Neuronal stem cell (in vitro differentiated cells): ENCODE measurements at places on chromosomes 11 and 22.

DNA sequence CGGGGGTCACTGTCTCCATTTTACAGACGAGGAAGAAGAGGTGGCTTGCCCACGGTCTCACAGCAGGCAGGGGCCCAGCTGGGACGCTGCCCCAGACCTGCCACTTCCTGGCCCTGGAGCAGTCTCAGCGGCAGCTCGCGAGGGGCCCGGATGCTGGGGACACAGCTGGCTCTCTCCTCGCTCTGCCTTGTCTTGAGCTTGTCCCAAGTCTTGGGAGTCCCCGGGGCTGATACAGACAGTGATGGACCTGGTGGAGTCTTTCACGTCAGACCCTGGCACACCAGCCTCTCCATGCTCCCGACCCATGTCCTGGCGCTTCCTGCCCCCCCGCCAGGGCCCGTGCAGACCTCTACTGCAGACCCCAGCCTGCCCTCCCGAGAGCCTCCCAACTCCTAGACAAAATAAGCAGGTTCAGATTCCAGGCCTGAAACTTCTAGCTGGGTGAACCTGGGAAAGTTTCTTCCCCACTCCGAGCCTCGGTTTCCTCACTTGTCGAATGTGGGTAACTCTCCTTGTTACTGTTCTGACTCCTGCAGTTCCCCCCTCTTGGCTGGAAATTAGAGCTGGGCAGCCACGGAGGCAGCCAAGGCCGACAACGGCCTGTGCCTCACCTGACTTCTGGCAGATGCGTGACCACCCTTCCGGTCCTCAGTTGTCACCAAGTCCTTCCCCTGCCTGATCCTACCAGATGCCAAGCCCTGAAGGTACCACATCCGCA is 145.4 kb downstream of the CACNA1I start:
- no peaks in the 10 kb centered on the region for H3K36me3 ChIP-seq
- H3K4me1 ChIP-seq = peaks cover 31% of the 10 kb centered on the region
- no peak for DNase-seq
- peaks cover 6% of the 10 kb centered on the region for H3K27me3 ChIP-seq
- H3K27ac ChIP-seq = no peak overlapping the region

DNA sequence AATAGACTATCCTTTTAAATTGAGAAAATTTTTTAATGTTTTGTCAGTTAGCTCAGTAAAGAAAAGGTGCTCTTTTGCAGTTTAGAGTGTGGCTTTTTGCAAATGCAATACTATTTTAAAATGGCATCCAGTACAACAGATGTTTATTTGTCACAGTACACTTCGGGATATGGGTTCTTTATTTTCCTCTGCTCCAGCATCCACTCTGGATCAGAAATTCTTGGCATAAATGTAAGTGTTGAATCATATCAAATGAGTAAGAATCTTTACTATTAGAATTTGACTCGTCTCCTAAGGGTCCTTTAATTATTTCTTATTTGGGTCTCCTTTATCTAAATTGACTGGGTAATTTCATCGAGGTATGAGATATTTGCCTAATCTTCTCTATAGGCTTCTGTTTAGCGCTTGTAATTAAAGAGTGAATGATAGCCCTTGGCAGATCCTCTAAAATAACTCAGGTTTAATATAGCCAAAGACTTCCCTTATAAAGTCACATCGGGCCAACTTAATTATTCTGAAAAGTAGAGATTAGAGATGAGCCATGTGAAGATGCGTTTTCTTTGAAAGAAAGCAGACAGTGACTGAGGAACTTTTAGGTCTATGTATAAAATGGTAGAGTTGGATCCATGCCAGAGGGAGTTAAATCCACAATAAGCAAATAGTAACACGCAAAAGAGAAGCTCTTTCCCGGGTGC is 132.7 kb downstream of the CASP12 start:
- H3K27me3 ChIP-seq = no peaks in the 10 kb centered on the region
- no peaks in the 10 kb centered on the region for H3K4me1 ChIP-seq
- DNase-seq = no peak
- H3K4me3 ChIP-seq = no peak overlapping the region

DNA sequence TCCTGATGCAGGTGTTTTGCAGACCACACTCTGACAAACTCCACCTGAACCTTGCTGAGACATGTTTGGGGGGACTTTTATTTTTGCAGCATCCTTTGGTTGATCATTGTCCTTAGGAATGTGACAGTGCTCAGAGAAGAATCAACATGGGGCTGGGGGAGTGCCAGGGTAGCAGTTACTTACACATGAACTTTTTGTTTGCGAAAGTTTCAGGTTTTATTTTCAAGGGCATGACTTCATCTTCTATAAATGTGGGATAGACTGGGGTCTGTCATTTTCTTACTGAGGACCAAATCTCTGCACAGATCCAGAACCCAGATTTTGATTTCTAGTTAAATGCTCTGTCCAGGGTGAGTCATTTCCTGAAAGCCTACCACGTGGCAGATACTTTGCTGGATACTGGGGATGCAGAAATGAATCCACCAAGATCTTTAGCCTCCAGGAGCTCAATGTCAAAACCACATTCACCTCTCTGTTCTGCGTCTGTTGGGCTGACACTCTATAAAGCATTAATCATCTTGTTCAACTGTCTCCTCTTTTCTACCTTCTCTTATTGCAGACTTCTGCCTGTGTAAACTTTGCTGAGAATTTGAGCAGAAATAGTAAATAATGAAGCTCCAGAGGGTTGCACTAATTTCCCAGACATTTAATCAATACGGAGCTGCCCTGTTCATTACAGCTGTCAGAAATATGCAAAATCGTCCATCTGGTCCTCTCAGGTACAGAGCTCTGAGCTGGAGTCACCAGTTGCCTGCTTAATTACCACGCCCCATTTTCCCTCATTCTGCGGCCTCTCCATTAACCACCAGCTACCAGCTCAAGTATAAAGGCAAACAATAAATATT is 387.9 kb downstream of the MIAT start:
- no peak for DNase-seq
- no peaks in the 10 kb centered on the region for H3K27me3 ChIP-seq
- no peaks in the 10 kb centered on the region for H3K36me3 ChIP-seq
- H3K4me3 ChIP-seq = no peak overlapping the region
- no peak overlapping the region for H3K27ac ChIP-seq
- peaks cover 6% of the 10 kb centered on the region for H3K4me1 ChIP-seq

- no peak overlapping the region for H3K27ac ChIP-seq
- peaks cover 3% of the 10 kb centered on the region for H3K4me1 ChIP-seq
- H3K4me3 ChIP-seq = no peak overlapping the region
- DNase-seq = no peak
- H3K27me3 ChIP-seq = no peaks in the 10 kb centered on the region
- no peaks in the 10 kb centered on the region for H3K36me3 ChIP-seq
Observed at GRCh38 chr22:33867118-33867866, 53.0 kb downstream of the LARGE1 start.

DNA sequence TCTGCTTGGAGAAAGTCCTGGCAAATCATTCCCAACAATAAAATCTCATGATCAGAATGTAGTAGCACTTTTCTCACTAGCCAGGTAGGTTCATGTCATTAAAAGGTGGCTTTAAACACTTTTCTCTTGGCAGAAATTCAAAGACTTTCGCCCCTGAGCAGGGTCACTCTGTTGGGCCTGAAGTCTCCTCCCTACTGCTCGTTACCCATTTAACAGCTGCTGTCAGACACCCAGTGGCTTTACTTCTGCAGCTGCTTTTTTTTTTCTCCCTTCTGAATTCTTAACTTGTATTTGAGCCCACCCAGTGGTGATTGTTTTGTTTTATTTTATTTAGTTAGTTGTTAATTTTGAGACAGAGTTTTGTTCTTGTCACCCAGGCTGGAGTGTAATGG is 25.0 kb downstream of the ARHGAP8 start:
- no peak overlapping the region for H3K4me3 ChIP-seq
- DNase-seq = no peak
- H3K36me3 ChIP-seq = no peaks in the 10 kb centered on the region
- no peak overlapping the region for H3K27ac ChIP-seq
- H3K4me1 ChIP-seq = no peaks in the 10 kb centered on the region
- H3K27me3 ChIP-seq = no peaks in the 10 kb centered on the region

DNA sequence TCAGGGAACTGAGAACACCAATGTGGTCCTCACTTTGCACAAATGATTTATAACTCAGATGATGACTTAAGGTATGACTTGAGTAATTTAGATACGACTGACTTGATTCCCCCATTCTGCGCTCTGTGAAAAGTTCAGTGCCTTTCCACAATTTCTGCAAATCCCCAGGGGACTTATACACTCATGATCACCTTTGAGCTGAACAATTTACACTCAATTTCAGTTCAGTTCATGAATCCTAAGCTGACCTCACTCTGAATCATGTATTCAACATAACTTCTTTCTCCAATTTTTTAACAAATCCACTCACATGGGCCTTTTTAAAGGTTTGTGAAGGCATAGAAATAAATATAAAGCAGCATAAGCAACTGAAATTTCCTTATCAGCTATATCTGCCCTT is 274.2 kb downstream of the FAM76B start:
- no peaks in the 10 kb centered on the region for H3K27me3 ChIP-seq
- peaks cover 4% of the 10 kb centered on the region for H3K4me1 ChIP-seq
- no peak overlapping the region for H3K27ac ChIP-seq
- no peak overlapping the region for H3K4me3 ChIP-seq
- DNase-seq = no peak

GRCh38 chr11:79039122-79039521 is 401.7 kb downstream of the TENM4 start:
- H3K27me3 ChIP-seq = no peaks in the 10 kb centered on the region
- no peak for DNase-seq
- H3K27ac ChIP-seq = no peak overlapping the region
- no peak overlapping the region for H3K4me3 ChIP-seq

DNA sequence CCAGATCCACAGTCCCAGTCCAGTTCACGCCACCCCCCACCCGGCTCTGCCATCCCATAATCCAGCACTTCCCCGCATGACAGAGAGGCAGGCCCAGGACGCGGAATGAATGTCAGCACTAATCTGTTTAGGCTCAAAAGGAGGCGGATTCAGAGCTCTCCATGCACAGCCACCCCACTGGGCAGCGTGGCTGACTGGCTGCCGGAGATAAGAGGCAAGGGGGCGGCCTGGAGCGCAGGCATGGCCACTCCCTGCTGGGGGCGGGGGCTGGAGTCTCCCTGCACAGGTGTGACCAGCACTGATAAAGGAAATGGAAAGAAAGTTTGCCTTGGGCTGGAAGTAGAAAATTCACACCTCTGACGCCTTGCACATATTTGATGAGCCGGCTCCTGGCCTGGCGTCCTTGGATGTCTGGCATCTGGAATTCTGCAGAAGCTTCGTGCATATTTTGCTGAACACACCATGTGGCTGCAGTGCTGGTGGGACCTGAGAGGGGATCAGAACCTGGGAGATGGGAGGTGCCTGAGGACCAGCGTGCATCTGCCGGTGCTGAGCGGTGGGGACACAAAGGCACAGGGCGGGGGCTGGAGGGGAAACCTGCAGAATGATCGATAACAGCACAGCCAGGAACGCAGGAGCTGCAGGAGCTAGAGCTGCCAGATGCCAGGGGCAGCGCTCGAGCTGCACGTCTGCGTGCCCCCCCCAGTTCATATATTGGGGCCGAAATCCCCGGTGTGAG is 344.4 kb downstream of the CTTN start:
- peaks cover 20% of the 10 kb centered on the region for H3K4me1 ChIP-seq
- no peak overlapping the region for H3K4me3 ChIP-seq
- no peaks in the 10 kb centered on the region for H3K36me3 ChIP-seq
- H3K27me3 ChIP-seq = no peaks in the 10 kb centered on the region
- DNase-seq = peak; percentile 60

DNA sequence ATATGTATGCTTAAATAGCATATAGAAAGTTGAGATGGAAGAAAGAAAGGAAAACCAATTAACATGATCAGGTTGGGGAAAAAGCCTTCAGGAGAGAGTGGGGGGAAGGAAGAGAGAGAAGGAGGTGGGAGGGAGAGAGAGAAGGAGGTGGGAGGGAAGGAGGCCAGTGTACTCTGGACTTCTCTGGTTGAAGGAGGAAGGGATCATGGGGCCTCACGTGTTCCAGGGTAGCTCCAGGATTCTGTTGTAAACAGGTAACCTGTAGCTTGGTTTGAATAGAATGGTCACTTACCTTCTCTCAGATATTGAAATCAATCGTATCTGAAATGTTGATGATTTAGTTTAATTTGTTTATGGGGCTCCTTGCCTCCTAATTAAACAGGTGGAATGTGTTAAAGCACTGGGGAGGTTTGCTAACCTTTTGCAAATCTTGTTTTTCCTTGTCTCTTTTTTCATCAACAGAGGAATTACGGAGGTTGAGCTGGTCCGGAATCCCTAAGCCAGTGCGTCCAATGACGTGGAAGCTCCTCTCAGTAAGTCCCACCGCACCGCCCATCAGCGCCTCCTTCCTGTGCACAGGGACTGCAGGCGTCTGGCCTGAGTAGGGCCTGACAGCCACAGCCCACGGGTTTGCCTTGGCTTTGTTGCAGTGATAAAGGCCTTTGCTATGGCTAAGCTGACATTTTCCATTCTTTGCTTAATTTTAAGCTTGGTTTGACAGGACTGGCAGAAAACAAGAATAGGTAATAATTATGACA is 115.9 kb downstream of the TBC1D22A start:
- DNase-seq = no peak
- no peak overlapping the region for H3K27ac ChIP-seq

DNA sequence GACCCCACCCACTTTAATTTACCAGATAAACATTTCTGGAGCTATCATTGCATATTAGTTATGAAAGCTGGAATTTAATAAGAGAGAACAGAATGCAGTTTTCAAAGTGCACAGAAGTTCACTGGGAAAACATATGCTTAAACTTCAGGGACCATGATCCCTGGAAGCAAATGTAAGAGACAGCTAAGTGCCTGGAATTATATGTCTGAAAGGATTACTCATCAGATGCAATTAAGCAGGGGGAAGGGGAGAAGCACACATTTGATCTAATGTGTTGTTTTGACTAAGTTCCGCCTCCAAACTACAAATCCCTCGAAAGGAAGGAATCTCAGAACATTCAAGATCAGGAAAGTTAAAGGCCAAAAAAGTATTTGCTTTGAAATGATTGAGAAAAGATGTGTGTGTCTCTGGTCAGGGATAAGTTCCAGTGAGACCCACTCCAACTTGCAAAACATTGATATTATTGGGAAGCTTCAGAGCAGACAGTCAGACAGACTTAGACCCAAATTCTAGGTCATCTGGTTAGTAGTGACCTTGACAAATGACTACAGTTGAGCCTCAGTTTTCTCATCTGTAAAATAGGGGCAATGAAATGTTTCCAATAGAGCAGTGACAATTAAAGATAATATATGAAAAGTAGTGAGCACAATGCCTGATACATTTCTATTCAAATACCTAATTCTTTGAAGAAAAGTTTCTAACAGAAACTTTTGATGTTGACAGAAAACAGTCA is 147.6 kb downstream of the ME3 start:
- no peaks in the 10 kb centered on the region for H3K36me3 ChIP-seq
- no peak for DNase-seq
- H3K4me1 ChIP-seq = peaks cover 4% of the 10 kb centered on the region
- no peak overlapping the region for H3K4me3 ChIP-seq

DNA sequence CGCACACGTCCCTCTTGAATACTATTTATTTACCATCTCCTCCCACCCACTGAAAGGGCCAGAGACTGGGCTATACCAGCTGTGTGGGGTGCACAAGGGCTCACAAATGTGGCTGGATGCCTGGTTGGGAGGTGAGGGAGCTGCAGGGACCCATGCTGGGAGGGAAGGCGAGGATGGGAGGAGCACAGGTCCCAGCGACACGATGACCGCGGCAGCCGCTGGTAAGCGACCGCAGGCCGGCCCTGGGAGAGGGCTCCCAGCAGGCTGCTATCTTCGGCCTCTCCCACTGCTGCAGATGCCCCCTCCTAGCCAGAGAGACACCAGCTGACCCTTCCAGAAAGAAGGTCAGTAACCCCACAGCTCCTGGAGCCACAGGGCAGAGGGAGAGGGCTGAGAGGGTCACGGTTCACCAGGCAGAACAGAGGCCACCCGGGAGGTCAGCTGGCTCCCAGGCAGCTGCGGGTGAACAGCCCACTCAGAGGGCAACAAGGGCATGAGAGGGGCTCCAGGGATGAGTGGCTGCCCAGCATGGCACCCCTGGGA is 163.9 kb downstream of the CRYBB2 start:
- DNase-seq = no peak
- H3K27me3 ChIP-seq = no peaks in the 10 kb centered on the region
- H3K36me3 ChIP-seq = peaks cover 4% of the 10 kb centered on the region
- H3K4me1 ChIP-seq = peaks cover 24% of the 10 kb centered on the region
